Left ventricle myocardium inferior (tissue), 1 donor: ENCODE measurements at places on chromosomes 2 and 18. TPM values are rescaled to one million over a fixed set of nuclear protein-coding genes. Genes with fewer than 3 reads are reported as not detected.

GRCh38 chr2:54687595-54688152 is 35.8 kb upstream of the EML6 start:
- DNase-seq, result no peak

GRCh38 chr2:32745191-32745590 is 117.3 kb downstream of the TTC27 start:
- no peak for DNase-seq

DNA sequence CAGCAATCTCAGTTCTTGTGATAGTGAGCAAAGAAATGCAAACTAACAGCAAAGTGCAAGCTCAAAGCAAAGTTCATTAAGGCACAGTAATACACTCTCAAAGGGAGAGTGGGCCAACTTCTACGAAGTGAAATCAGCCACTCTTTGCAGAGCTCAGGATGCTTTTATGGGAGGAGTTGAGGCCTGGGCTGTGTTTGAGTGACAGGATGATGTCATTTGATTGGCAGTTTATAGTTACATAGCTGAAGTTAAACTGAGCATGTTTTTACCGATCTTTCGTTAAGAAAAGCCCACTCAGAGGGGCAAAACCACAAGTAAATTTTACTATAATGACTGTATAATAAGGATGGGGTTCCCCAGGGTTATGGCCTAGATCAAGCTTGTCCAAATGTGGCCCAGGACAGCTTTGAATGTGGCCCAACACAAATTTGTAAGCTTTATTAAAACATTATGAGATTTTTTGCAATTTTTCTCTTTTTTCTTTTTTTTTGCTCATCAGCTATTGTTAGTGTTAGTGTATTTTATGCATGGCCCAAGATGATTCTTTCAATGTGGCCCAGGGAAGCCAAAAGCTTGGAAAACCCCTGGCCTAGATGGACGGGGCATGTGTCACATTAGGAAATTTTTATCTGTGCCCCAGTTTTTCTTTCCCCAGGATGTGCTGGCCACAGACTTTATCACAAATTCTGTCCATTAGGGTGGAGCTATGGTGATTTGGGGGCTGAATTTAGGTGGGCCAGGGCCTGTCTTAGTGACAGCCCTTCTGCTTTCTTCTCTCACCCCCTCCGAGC is 8.3 kb upstream of the DNAH7 start:
- DNase-seq, result no peak

DNA sequence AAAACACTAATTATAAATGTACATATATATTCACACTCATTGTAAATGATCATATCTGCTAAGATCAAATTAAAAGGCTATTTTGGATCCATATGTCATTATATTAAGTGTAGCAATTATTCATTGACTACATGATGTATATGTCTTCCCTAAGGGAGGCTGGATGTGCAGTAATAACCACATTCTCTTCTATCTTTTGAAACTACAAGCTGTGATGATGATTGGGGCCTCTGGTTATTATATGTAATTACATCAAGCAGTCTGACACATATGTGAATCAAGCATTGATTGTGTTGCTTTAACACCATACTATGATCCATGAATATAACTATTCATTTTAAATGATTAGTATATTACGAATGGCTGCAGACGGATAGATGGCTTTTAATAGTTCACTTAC is 1973.4 kb downstream of the SUCLG1 start:
- DNase-seq, result no peak

GRCh38 chr2:197256021-197256420 is 54.6 kb downstream of the ANKRD44 start:
- no peak for DNase-seq

DNA sequence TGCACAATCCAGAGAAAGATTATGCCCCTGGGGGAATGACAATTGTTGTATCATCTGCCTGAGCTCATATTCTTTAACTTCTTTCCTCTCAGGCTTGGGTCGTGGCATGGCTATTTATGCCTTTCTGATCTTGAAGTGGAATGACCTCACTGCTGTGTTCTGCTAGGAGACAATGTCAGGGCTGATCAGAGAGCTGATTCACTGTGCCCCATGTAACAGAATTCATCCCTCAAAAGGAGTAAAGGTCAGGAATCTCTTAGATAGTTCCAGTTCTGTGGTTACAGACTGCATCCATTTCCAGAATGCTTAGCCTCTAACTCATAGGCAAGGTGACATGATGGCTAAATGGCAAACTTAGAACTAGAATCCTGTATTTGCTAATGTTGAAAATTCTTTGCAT is 511.7 kb upstream of the CNTNAP5 start:
- DNase-seq, result no peak

DNA sequence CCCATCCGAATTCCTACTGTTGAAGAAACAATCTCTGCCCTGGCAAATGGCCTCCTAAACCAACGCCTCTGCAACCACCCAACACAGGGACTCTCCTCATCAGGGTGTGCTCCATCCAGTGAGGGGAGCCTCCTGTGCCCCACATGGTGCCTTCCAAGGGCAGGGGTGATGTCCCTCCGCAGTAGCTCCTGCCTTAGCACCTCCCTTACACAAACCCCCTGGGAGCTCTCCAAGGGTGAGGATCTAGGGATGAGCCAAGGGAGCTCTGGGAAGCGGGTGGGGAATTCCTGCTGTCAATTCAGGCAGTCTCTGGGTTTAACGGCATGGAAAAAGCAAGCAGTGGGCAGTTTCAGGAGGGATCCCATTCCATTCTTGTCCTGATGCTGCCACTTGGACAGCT is 3.8 kb downstream of the GALNT14 start:
- DNase-seq, result no peak

- DNase-seq, result no peak
Observed at GRCh38 chr2:202261531-202261930, 4.0 kb upstream of the NOP58 start.

DNA sequence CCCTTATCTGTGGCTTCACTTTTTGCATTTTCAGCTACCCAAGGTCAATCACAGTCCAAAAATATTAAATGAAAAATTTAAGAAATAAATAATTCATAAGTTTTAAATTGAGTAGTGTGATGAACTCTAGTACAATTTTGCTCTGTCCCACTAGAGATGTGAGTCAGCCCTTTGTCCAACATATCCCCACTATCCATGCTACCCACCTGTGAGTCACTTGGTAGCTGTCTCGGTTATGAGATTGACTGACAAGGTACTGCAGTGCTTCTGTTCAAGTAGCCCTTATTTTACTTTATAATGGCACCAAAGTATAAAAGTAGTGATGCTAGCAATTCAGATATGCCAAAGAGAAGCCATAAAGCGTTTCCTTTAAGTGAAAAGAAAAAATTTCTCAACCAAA is 28.8 kb downstream of the ADCY3 start:
- no peak for DNase-seq

GRCh38 chr2:120831086-120831485 is 95.4 kb downstream of the GLI2 start:
- DNase-seq, result no peak

LPIN2 gene
- 8.2 TPM for total RNA-seq

AQP4 gene
- 1.9 TPM for total RNA-seq

AMER3 gene
- total RNA-seq, result not detected

LONRF2 gene
- 19.0 TPM for total RNA-seq

ASPRV1 gene
- total RNA-seq, result 0.63 TPM

NHEJ1 gene
- 6.4 TPM for total RNA-seq
